ENCODE measurements at places on chromosomes 6 and 20. TPM values are rescaled to one million over a fixed set of nuclear protein-coding genes. Genes with fewer than 3 reads are reported as not detected.

DNA sequence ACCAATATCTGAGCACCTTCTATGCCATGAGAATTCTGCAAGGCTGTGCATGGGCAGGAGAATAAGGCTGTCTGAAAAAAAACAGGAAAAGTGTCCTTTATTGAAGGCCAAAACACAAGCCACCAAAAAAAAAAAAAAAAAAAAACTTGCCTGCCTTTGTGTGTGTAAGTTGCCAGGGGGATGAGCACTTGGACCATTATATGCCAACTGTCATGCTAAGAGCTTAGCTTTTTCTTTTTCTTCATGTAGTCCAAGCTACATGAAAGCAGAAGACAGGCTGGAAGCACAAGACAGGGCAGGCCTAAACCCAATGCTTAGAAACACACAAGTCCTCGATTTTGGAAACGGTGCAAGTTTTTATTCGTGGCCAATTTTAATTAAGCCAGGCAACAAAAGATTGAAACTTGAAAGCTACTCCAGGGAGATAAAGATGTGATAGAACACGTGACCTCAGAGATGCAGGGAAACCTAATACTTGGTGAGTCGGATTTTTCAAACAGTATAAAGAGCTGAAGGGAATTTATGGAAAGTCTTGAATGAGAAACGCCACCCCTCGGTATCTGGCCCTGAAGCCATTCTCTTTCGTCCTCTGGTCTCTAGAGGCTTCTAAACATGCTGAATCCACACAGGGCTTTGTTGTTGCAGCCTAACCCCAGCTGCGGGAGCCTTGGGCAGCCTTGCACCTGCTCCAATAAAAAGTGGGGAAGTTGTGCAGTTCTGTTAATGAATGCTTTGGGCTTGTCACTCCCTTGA, 8.6 kb downstream of the BMP7 start:
- DNase-seq, result no peak

The FAM217A gene
- not detected for total RNA-seq

- DNase-seq, result no peak
Observed at GRCh38 chr6:135021310-135022049, 33.1 kb downstream of the HBS1L start.

DNA sequence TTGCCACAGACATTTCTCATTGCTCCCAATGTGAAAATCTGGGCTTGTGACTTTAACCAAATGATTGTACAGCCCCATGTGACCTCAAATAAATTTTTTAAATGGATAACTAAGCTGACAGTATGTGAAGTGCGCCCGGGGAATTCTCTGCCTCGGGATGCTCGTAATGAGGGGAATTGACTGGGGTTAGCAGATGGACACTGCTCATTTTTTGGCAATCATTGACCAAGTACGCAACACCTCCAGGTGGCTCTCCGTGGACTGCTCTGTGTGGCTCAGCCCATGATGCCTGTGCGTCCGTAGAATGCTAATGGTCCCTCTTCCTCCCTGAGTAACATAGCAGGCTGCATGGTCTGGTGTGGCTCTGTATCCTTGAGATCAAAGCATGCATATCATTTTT, 42.4 kb downstream of the FARS2 start:
- DNase-seq, result no peak

DNA sequence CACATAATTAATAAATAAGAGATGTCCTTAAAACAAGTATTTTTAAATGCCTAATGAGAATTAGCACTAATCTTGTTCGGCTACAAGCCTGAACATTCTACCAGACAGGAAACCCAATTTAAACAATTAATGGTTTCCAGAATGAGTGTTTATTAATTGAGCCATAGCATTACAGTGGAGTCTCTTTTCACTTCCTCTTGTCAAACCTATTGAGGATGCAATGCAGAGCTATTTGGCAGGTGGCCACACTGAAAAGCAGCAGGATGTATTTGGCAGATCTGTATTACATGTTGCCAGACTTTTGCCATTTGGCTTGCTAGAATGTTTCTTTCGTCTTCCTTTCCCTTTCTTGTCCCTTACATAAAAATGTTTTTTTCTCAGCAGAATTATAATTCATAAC, 475.2 kb upstream of the MARCKS start:
- DNase-seq, result no peak

- DNase-seq, result no peak
Observed at GRCh38 chr6:34638834-34639736, 57.5 kb downstream of the ILRUN start.

GRCh38 chr20:24684421-24684871, 215.0 kb downstream of the SYNDIG1 start:
- DNase-seq, result no peak

DNA sequence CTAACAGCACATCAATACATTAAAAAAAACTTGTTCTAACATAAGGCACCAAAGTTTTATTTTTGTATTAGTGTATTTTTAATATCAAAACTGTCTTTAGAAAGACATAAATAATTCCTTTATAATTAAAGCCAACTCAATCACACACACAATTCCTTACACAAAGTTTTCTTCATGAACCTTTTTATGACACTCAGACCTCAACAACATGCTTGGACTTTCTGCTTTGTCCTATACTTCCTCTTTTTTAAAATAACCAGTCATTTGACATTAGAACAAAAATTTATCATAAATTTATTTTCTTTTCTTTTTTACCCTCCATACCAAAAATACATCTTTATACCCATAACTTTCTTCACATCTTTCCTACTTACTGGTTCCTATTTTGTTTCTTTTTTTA, 292.0 kb upstream of the ARID1B start:
- DNase-seq, result no peak
